Glomerular endothelial cell (primary cell): ENCODE measurements at places on chromosomes 12 and 14. TPM values are rescaled to one million over a fixed set of nuclear protein-coding genes. Genes with fewer than 3 reads are reported as not detected.

SDS gene
- not detected in 2 replicates for total RNA-seq

DNA sequence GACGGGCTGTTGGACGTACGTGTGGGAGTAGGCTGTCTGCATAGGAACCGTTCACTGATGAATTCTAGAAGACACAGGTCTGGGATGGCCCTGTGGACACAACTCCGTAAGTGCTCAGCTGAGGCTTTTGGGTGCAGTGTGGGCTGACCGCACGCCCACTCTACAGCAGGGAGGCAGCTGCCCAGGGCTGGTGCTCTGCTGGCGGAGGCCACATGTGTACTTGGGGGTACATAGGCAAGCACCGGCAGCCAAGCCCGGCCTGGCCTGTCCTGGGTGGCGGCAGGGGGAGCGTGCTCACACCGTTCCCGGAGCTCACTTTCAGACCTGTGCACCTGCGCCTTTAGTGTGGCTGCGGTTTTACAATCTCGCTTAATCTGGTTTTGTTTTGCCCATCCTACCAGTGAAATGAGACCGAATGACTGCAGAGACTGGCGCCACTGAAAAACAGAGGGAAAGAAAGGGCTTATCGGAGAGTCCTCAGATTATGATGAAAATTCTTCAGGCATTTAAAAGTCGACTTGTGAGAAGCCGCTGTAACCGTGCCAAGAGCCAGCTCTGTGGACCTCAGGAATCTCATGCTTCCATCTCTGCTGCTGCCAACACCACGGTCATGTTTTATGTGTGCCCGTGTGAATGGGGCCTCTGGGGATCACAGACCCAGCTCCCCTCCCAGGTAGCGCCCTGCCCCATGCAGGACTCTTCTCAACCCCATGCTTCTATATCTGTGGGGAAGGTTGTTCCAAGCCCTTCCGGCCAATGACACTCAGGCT is 45.8 kb downstream of the SSH1 start:
- DNase-seq, result no peak

SVOP gene
- total RNA-seq, result not detected in 2 replicates

DNA sequence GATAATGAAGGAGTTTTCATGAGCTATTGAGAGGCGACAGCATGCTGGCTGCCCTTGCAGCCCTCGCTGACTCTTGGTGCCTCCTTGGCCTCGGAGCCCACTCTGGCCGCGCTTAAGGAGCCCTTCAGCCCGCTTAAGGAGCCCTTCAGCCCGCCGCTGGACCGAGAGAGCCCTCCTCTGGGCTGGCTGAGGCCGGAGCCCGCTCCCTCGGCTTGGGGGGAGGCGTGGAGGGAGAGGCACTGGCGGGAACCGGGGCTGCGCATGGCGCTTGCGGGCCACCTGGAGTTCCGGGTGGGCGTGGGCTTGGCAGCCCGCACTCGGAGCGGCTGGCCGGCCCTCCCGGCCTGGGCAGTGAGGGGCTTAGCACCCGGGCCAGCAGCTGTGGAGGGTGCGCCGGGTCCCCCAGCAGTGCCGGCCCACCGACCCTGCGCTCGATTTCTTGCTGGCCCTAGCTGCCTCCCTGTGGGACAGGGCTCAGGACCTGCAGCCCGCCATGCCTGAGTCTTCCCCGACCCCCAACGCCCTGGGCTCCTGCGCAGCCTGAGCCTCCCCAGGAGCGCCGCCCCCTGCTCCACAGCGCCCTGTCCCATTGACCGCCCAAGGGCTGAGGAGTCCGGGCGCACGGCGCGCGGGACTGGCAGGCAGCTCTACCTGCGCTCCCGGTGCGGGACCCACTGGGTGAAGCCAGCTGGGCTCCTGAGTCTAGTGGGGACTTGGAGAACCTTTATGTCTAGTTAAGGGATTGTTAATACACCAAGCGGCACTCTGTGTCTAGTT is 20.1 kb upstream of the PAWR start:
- DNase-seq, result no peak
